ENCODE measurements at places on chromosomes 16 and 17.

- DNase-seq = no peak
These were observed 92.7 kb upstream of the NOL11 start for GRCh38 chr17:67624886-67625656.

- no peak for DNase-seq
These were observed 11.1 kb downstream of the NR1D1 start for GRCh38 chr17:40089077-40089895.

DNA sequence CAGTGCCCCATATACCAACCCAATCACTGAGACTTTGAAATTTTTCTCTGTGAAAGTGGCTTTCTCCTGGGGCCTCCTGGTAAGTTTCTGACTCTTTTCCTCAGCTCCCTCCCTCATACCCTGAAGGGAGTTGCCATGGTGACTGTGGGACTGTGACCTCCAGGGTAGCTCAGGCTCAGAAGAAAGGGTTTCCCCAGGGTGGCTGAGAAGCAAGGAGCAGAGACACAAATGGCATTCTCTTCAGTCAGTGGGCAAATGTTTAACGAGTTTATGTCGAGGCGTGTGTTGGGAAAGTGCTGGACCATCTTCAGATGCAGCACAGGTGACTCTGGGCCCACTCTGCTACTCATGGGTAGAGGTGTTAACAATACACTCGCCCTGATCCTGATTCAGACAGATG is 46.8 kb downstream of the MRPS23 start:
- no peak for DNase-seq

DNA sequence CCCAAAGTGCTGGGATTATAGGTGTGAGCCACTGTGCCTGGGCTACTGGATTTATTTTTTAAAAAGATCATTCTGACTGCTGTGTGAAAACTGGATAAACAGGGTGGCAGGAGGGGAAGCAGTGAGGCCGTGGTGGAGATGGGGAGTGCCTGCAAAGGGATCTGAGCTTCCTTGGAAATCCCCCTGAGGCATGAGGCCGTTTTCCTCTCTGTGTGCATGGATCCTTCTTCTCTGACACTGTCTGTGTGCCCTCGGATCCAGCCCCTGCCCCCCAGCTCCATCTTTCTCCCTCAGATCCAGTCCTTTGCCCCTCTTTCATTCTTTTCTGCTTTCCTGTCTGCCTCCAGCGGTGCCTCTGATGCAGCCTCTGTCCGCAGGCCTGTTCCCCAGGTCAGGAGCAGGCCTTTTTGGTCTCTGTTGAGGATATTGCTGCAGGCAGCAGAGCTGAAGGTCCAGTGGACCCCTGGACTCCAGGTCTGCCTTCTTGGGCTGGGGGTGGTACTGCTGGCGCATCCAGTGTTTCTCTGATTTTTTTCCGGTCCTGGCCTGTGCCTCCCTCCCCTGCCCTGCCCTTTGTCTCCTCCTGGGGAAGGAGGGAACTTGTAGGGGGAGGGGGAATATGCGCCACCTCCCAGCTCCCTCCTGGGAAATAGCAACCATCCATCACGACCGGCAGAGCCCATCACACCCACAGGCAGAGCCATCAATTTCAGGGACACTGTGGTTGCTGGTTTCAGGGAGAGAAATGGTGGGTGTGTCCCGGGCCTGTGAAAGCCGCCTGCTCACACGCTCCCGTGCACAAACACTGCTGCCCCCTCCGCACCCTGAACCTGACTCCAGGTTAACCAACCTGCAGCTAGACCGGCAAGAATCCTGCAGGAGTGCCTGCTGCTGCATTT is 17.0 kb downstream of the MGAT5B start:
- no peak for DNase-seq

DNA sequence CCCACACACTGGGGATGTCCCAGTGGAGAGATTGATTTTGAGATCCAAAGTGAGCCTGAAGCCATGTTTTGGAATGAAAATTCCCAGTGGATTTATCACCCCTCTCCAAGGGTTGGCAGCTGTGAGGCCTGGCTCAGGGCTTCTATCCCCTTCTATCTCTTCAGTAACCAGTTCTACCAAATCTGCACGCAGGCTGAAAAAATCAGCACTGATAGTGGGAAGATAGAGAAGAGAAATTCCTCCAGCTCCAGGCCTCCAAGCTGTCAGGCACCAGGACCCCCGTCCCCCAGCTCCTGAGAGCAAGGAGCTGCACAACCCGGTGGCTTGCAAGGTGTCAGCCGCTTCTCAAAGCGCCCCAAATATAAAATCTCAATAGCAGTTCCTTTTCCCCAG is 1.0 kb downstream of the FLOT2 start:
- DNase-seq = no peak

- DNase-seq = no peak
These were observed 15.5 kb downstream of the DYNC1LI2 start for GRCh38 chr16:66735891-66736290.

GRCh38 chr16:75022567-75022966 is 23.7 kb downstream of the ZNRF1 start:
- DNase-seq = no peak

DNA sequence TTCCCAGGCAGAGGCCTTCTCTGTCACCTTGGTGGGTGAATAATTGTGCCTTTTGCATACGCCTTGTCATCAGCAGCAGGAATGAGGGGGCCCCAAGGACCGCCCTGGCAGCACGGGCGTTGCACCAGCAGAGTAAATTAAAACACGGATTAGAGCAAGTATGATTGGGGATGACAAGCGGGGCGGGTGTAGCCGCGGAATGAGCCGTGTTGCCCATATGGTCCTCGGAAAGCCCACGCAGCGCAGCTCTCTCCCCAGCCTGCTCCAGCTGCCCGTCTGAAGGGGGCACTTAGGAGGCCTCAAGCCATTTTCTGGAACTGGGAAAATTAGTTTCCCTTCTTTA is 299.4 kb upstream of the IRX3 start:
- DNase-seq = no peak

- DNase-seq = no peak
These were observed 7.4 kb upstream of the COX10 start for GRCh38 chr17:14061666-14062560.

GRCh38 chr17:32006957-32007462 is at the start of gene LRRC37B:
LRRC37B (plus strand) TSS chr17:32007383; CDS start chr17:32021393, 14,010 bp downstream.
- peak; percentile 86 for DNase-seq

DNA sequence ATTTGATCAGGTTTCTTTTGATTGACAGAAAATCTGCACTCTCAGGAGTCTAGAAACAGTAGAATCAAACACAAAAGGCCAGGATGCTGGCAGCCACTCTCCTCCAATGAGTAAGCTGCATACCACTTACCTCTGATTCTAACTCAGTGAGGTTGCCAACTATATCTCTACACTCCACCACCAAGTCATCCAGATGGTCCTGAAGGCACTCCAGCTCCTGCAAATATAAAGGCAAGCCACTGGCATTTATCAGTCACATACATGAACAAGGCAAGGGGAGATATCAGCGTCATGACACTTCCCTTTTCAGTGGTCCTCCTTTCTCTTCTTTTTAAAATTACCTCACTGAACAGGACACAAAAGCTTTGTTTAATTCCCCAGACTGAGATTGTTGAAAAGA is 53.1 kb upstream of the CLEC18B start:
- DNase-seq = no peak

DNA sequence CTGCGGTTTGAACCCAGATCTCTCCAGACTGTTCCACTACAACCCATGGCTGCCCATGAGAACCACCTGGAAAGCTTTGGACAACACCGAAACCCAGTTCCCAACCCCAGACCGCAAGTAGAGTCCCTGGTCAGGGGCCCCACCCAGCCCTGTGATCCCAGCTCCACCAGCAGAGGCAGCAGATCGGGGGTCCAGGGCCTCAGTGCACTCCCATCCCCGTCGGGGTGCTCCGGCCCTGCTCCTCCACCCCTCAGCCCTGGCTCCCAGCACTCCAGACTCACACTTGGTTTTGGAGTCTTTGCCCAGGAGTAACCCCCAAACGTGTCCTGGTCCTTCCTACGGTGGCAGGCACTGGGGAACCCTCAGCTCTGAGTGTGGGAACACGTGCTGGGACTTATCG is 20.7 kb upstream of the OSGIN1 start:
- no peak for DNase-seq

- DNase-seq = no peak
These were observed 119.0 kb upstream of the LHX1 start for GRCh38 chr17:36818134-36818825.

DNA sequence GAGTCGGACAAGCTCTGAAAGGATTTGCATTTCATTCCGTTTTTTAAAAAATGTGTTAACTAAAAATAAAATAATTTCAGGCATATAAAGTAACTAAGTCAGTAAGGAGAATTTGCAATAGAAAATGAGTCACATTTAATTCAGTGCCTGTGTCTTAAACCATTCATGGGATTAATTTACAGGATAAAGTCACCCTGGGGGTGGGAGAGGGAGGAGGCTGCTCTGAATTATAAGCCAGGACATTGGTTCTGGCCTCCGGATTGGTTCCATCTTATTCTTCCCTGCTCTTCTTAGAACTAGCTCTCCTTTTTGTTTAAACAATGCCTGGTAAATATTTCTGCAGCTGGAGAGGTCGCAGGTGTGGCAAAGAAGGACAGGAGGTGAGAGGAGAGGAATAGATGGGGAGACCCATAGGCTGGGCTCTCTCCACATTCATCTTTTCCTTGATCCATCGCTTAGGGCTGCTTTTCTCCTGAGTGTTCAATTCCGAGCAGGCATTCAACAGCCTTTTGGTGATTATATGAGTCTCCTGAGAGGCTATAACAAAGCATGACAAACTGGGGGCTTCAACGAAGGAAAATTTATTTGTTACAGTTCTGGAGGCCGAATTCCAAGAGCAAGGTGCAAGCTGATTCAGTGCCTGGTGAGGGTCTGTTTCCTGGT is 319.2 kb downstream of the PHKB start:
- no peak for DNase-seq

DNA sequence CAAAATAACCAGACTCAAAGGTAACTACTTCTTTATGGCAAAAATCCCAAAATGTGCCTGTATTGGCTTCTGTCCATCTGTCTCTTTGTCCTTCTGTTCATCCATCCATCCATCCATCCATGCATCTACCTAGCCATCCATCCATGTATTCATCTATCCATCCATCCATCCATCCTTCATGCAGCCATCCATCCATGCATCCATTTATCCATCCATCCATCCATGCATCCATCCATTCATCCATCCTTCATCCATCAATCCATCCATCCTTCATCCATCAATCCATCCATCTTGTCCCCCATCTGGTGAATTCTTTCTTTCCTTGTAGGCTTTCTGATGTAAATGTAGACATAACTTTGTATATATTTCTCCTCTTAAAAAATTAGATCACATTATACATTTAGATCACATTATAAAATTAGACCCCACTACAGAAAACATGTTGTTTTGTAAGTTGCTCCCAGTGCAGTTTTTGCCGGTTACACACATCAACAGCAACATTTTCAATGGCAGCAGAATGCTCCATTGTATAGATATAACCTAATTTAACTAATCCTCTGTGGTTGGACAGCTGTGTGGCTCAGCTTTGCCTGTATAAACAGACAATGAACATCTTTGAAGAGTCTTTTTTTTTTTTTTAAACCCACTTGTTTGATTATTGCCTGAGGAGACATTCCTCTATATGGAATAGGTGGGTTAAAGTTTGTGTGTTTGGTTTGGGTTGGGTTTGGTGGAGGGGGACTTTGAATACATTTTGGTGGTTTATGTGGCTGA is 72.0 kb downstream of the MSI2 start:
- no peak for DNase-seq

DNA sequence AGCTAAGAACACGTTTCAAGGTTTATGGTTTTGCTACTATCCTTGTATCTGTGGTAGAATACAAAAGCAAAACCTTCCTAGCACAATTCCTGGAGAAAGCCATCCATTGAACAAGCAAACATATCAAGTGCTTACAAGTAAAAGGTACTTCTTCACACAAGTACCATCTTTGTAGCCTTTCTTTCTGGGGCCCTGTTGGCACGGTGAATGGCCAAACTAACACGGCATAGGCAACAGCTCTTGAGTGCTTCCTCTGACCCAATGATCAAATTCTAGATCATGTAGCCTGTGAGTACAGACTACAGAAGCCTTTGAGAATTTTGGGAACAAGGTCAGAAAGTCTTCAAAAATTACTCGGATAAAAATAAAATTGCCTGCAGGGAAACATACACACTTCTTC is 57.9 kb downstream of the ANKFY1 start:
- DNase-seq = no peak
